ENCODE measurements at places on chromosomes 5 and 9. TPM values are rescaled to one million over a fixed set of nuclear protein-coding genes. Genes with fewer than 3 reads are reported as not detected.

GRCh38 chr5:87944553-87945285 is 323.9 kb downstream of the TMEM161B start:
- no peak for DNase-seq

DNA sequence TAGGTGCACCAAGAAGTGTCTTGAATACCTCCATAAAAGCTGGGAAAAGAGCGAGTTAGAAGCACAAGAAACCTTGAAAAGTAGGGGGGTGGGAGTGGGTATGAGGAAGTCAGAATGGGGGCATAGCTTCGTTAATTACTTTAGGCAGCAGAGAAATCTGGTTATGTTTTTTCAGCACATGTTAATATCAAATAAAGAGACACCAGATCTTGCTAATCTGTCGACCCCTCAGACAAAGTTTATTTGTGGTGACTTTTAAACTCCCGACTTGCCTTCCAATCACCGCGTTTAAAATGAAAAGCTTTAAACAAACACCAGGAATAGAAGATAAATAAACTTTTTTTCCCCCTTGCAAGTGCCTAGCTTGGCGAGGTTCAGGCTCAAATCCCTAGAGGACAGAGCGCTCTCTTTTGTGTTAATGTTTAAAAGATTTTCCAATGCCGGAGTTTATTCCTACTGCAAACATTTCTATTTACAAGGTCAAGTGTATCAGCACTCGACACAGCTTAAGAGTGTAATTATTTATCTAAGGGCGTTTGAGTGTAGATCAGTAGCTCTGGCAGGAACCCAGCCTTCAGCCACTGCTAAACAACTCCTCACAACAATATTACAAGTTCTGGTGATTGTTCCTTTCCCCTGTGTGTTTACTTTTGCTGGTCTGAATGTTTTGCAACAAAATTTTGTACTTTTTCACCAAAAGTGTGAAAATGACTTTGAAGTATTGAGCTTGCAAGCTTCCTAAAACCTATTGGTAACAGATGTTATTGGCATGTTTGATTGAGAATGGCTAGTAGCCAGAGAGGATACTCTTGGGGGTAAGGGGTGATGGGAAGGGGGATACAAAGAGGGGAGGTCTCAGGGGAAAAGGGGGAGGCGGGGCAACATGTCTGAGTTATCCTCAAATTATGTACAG is 3.8 kb downstream of the GAS1 start:
- DNase-seq = no peak

The ZDHHC11B gene
- total RNA-seq = 0.64 TPM

DNA sequence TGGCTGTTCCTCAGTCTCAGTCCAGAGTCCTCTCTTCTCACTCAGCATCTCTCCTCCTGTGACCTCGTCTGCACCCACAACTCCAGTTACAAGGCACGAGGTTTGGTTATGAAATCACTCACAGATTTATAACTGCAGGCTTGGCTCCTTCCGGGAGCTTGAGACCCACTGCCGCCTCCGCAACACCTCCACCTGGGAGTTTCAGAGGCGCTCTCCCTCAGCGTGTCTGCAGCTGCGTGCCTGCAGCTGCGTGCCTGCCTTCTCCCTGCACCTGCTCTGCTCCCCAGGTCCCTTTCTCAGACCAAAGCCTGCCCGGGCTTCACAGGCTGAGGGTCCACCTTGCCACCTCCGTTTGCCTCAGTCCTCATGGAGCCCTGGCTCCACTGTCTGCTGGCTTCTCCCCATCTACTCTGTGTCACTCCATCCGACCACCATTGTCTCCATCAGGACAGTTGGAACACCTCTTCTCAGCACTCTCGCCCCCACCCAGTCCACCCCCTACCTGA is 51.5 kb downstream of the HRH2 start:
- peak; percentile 47 for DNase-seq

DNA sequence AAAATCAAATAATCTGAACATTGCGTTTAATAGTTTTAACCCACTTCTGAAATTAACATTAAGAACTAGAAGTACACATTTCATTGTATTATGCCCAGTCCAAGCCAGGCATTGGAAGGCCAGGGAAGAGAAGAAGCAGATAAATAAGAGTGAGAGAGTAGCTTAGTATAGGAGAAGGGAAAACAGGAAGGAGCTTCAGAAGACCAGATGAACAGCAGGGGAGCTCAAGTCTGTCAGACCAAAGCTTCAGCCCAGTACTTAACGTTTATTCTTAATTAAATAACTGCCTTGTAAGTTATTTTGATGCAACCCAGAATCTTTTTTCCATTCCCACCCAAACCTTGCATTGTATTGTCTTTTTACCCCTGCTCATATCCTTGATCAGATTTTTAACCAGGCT is 11.5 kb upstream of the FAM120AOS start:
- DNase-seq = no peak

GRCh38 chr9:137709411-137710101 is 90.8 kb downstream of the EHMT1 start:
- no peak for DNase-seq

The MVB12B gene
- total RNA-seq = 9.4 TPM

GRCh38 chr5:138077064-138077696 is 6.7 kb upstream of the WNT8A start:
- DNase-seq = peak; percentile 77

GRCh38 chr5:38420246-38420645 is 136.2 kb downstream of the LIFR start:
- no peak for DNase-seq
